Panc1 (cell line): ENCODE measurements at places on chromosomes 1 and 21.

- no peaks in the 10 kb centered on the region for H3K27me3 ChIP-seq
- H3K4me1 ChIP-seq = peaks cover 71% of the 10 kb centered on the region
- H3K4me3 ChIP-seq = no peak overlapping the region
- H3K27ac ChIP-seq = no peak overlapping the region
- no peaks in the 10 kb centered on the region for H3K36me3 ChIP-seq
- no peak for DNase-seq
Observed at GRCh38 chr1:21305900-21306189, 15.6 kb upstream of the ECE1 start.

- no peaks in the 10 kb centered on the region for H3K36me3 ChIP-seq
- H3K4me1 ChIP-seq = no peaks in the 10 kb centered on the region
- no peak for DNase-seq
- no peak overlapping the region for H3K27ac ChIP-seq
- H3K27me3 ChIP-seq = no peaks in the 10 kb centered on the region
Observed at GRCh38 chr1:57844382-57844980, 420.6 kb upstream of the DAB1 start.

DNA sequence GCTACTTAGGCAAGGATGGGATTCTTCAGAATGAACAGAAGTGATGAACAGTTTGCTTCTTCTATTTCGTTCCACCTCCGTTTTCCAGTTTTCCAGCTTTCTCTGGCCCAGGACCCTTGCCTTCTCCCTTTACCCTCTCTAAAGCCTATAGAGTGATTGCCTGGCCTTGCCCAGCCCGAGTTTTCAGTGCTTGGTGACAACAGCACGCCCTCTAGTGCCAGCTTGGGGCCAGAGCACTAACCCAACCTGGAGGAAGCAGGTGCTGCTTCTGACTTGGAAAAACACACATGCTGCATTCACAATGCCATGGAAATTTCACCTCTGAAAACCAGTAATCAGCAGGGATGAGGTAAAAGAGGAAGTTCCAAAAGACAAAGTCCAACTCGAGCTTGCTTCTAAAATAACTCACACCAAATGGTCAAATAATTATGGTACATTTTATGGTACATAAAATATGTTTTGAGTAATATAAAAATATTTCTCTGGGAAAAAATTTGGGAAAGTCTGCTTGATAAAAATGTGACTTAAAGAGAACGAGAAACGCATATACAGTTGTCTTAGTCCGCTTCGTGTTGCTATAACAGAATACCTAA lies 26.1 kb downstream of the UBE2T start:
- H3K4me3 ChIP-seq = no peak overlapping the region
- H3K4me1 ChIP-seq = no peaks in the 10 kb centered on the region
- H3K36me3 ChIP-seq = no peaks in the 10 kb centered on the region

- DNase-seq = no peak
- no peaks in the 10 kb centered on the region for H3K27me3 ChIP-seq
- no peak overlapping the region for H3K27ac ChIP-seq
- no peak overlapping the region for H3K4me3 ChIP-seq
Observed at GRCh38 chr1:53662169-53662568, 76.8 kb downstream of the GLIS1 start.

DNA sequence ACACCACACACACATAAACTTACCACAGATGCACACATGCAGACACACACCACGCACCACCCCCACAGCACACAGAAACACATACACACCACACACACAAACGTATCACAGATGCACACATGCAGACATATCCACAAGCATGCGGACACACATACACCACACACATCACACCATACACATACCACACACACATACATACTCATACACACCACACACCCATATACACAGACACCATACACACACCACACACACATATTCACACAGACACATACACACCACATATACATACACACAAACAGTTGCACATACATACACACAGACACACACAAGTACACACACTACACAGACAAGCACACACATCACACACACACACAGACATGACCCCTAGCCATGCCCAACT lies 37.5 kb upstream of the PDE9A start:
- no peak overlapping the region for H3K27ac ChIP-seq
- no peak overlapping the region for H3K4me3 ChIP-seq
- H3K27me3 ChIP-seq = peaks cover 2% of the 10 kb centered on the region; the same call in 1 of the 2 replicates
- H3K4me1 ChIP-seq = no peaks in the 10 kb centered on the region
- no peak for DNase-seq

DNA sequence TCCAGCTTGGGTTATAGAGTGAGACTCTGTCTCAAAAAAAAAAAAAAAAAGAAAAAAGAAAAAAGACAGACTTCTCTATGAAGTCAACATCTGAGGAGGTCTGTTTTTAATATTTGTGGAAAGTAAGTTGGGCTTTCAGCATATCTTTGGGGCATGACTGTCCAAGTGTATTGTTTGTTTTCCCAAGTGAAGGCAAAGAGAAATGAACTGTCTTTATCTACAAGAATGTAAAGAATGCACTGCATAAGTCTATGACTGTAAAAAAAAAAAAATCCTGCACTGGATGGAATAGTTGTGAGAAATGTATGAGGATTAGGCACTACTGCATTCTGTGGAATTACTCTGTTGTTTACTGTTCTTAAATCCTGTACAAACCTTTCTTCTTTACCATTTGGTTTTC lies 45.6 kb upstream of the TMEM61 start:
- no peaks in the 10 kb centered on the region for H3K4me1 ChIP-seq
- no peaks in the 10 kb centered on the region for H3K36me3 ChIP-seq
- no peak overlapping the region for H3K4me3 ChIP-seq
- H3K27ac ChIP-seq = no peak overlapping the region

DNA sequence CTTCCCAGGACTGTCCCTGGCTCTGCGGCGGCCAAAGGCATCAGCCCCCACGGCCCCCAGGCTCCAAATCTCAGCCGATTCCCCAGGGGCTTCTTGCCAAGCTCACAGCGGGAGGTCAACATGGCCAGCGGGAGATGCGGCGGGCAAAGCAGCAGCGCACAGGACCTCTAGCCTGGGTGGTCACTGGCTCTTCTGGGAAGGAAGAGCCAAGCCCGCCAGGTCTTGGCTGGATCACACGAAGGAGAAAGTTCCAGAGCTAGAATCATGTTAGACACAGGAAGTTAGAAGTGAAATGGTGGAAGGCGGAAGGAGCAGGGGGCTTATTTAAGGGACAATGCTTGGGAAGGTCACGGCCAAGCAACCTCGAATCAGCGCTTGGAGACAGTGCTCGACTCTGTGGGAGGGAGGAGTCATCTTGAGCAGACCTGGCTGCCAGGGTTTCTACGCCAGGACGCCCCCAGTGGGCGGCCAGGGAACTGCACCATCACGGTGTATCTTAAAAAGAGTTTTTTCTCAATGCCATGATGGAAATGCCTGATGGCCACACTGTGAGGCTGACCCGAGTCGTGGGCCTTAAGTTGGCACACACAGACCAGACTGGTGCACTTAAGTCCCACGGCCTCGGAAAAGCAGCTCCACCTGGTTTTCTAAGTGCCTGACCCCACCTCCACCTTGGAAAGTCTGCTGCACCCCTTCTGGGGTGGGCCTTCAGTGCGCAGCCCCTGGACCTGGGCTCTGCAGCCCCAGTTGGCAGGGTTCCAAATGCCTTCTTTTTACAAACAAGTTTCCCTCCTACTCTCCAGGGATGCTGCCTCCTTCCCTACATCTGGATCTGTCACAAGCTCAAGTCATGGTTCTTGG lies 29.3 kb downstream of the SLC66A1 start:
- H3K4me1 ChIP-seq = 0 out of 2 replicates have a peak, but pooled peaks cover 3% of the 10 kb centered on the region
- H3K27ac ChIP-seq = no peak overlapping the region; the same call in 1 of the 2 replicates
- peak; percentile 45 for DNase-seq
- peaks cover 5% of the 10 kb centered on the region; the same call in 1 of the 2 replicates for H3K36me3 ChIP-seq

GRCh38 chr1:87389011-87389410 lies 60.3 kb downstream of the LMO4 start:
- no peaks in the 10 kb centered on the region for H3K36me3 ChIP-seq
- H3K4me1 ChIP-seq = peaks cover 4% of the 10 kb centered on the region; the same call in 1 of the 2 replicates
- H3K4me3 ChIP-seq = no peak overlapping the region
- no peak for DNase-seq

- H3K27me3 ChIP-seq = no peaks in the 10 kb centered on the region
- no peaks in the 10 kb centered on the region; the same call in 1 of the 2 replicates for H3K4me1 ChIP-seq
- no peaks in the 10 kb centered on the region for H3K36me3 ChIP-seq
- DNase-seq = peak; percentile 45
Observed at GRCh38 chr1:236759252-236759859, 35.7 kb upstream of the MTR start.

GRCh38 chr1:3186526-3186921 lies 117.5 kb downstream of the PRDM16 start:
- H3K36me3 ChIP-seq = no peaks in the 10 kb centered on the region
- H3K27ac ChIP-seq = no peak overlapping the region
- DNase-seq = no peak
- H3K4me1 ChIP-seq = no peaks in the 10 kb centered on the region
- no peaks in the 10 kb centered on the region for H3K27me3 ChIP-seq

GRCh38 chr1:67688526-67689219 lies 3.7 kb downstream of the GADD45A start:
- peaks cover 21% of the 10 kb centered on the region for H3K36me3 ChIP-seq
- peak overlapping the region; percentile 21 for H3K4me3 ChIP-seq
- no peak for DNase-seq
- peak overlapping the region; percentile 92 for H3K27ac ChIP-seq
